ENCODE measurements at places on chromosomes 12 and 14. TPM values are rescaled to one million over a fixed set of nuclear protein-coding genes. Genes with fewer than 3 reads are reported as not detected.

- peak; percentile 35 for DNase-seq
These were observed 191.4 kb downstream of the CACNA1C start for GRCh38 chr12:2244013-2244861.

GRCh38 chr12:77754086-77754485 is 76.6 kb upstream of the NAV3 start:
- no peak for DNase-seq

DNA sequence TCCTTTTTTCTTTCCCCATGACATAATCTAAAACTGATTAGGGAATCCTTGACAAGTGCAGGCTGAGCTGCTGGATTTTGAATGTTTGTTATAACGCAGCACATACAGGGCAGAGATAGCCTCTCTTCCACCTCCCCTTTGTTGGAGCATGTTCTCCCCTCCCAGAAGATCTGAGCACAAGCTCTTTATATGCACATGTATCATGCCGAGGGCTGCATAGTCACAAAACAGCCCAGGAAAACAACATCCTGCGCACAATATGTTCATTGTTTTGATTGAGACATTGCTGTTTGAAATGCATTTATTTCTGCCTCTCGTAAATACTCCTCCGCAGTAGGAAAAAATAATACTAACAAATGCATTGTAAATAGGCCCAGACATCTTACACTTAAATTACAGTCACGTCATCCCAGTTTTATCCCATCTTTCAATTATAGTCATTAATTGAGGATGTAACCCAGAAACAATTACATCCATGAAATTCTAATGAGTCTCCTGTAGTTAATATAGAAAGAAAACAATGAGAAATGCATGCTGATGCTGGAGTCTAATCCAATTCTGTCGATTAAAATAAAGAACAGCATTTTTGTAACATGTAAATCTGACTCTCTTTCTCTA is 401.8 kb downstream of the BTG1 start:
- DNase-seq = peak; percentile 36

DNA sequence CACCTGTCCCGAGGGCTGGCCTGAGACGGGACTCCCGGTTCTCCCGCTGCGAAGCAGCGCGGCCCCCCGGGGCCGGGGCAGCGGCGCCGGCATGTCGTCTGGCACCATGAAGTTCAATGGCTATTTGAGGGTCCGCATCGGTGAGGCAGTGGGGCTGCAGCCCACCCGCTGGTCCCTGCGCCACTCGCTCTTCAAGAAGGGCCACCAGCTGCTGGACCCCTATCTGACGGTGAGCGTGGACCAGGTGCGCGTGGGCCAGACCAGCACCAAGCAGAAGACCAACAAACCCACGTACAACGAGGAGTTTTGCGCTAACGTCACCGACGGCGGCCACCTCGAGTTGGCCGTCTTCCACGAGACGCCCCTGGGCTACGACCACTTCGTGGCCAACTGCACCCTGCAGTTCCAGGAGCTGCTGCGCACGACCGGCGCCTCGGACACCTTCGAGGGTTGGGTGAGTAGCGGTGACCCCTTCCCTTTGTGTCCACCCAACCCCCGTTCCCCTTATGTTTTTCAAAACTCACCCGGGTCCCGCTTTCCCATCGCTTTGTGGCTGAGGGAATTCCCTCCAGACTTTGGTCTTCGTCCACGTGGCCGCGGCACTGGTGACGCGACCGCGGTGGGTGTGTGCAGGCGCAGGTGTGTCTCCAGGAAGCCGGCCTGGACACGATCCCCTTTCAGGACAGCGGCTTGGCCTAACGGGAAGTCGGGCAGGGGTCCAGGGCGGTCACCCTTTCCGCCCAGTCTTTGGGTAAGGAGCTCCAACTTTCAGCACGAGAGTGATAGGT is 826 bp downstream of the PRKCH start:
- DNase-seq = no peak

DNA sequence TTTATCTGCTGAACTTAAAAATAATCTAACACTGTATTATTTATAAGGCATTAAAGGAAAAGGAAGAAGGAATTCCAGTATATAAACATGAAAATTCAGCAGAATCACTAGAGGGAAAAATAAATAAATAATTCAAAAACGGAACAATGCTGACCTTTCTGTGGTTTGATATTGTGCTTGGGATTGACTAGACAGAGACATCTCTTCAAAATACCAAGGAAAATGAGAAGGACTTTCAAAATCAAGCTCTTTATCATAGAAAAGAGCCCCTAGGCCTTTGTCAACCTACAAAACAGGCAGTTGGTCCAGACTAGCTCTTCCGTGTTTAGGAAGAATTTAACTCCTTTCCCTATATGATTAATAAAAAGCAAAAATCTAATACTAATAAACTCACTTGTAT is 6.3 kb upstream of the FLRT2 start:
- DNase-seq = no peak

TSPAN19 gene
- not detected for total RNA-seq

GPR84 gene
- total RNA-seq = 0.79 TPM

Measured in skin of body (tissue), 3 donors.